ENCODE measurements at places on chromosomes 12 and 14. TPM values are rescaled to one million over a fixed set of nuclear protein-coding genes. Genes with fewer than 3 reads are reported as not detected.

Gene FAIM2
- 0.42 TPM for total RNA-seq

Gene PPFIA2
- not detected for total RNA-seq

Gene CLEC2A
- not detected for total RNA-seq

Gene ZFHX2
- 0.57 TPM for total RNA-seq

Gene SYCP3
- not detected for total RNA-seq

Gene TBX5
- not detected for total RNA-seq

Gene PPP1R1A
- total RNA-seq: not detected

Gene TPPP2
- total RNA-seq: not detected

- H3K4me3 ChIP-seq: peak overlapping the region; percentile 48
- no peaks in the 10 kb centered on the region for H3K27me3 ChIP-seq
- peaks cover 10% of the 10 kb centered on the region for H3K36me3 ChIP-seq
- H3K27ac ChIP-seq: peak overlapping the region; percentile 90
- H3K4me1 ChIP-seq: peaks cover 70% of the 10 kb centered on the region
These were observed 50.7 kb downstream of the DIP2B start for GRCh38 chr12:50555471-50555885.

DNA sequence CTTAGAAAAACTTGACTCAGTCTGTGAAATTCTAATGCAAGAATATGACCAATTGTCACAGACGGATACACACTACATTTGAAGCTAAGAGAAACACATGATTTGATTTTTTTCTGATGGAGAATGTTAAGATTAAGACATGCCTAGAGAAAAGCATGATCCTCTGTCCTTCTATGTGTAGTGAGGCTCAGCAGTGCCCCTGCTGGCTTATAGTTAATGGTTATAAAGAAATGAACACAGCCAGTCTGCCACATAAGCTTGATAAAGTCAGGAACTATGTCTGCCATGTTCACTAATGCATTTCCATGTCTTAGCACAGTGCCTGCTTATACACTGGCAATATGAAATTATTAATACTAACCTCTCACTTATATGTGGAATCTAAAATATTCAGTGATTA, 168.1 kb upstream of the DAAM1 start:
- no peaks in the 10 kb centered on the region for H3K4me1 ChIP-seq
- no peak overlapping the region for H3K4me3 ChIP-seq
- H3K27ac ChIP-seq: no peak overlapping the region
- no peaks in the 10 kb centered on the region for H3K36me3 ChIP-seq

DNA sequence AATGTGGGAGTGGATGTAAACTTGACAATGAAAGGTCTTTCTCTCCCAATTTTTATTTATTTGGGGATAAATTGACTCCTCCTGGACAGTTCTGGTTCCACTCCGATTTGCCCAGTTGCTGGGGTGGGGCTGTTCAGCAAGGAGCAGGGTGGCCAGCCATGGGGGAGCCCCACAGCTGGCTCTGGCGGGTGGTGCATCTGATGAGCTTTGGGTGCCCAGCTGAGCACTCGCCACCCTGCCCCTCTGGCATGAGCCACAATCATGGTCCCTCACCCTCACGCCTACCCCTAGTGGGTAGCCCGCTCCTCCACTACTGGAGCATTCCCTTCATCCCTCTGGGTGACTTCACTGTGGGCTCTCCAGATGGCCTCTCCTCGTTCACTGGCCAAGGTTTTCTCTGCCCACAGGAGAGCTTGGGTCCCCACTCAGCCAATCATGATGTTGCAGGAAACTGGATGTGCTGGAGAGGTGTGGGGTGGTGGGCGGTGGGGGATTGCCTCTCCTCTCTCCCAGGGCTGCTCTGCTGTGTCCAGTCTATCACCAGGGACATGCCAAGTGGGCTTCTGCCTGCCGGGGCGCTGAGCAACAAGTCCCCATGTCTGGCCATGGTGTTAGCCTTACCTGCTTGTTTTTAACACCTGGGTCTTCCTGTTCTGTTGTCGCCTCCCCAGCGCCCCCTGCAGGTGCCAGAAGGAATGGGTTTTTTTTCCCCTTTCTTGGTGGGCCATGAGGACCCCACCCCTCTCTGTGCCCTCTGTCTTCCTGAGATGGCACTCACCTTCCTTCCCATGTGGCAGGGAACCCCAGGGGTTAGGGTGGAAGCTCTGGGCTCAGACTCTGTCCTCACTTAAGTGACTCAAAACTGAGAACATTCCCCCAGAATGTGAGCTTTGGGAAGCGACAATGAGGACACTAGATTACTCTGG, 3.4 kb downstream of the CYP46A1 start:
- peak; percentile 34 for DNase-seq
- H3K4me3 ChIP-seq: no peak overlapping the region
- H3K4me1 ChIP-seq: peaks cover 4% of the 10 kb centered on the region
- H3K36me3 ChIP-seq: no peaks in the 10 kb centered on the region

DNA sequence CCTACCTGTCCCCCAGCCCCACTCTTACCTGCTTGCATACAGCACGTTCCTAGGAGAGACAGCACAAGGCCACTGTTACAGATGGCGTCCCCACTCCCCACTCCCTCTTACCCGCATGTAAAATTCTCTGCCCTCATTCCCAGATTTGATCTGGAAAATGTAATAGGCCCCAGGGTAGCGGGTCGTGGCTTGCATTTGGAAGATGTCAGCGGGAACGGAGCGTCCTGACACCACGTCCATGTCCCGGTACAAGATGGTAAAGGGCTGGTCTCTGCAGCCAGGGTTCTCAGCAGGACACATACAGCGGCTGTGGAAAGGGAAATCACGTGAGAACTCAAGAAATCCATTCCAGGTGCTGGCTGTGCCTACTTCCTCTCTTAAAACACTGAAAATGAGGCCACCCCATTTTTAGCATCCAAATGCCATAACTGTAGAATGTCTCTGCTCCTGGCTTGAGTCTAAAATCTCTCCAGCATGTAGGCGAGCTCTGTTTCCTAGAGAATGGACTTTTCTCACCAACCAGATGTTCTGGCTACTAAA, 10.1 kb upstream of the TC2N start:
- no peak overlapping the region for H3K27ac ChIP-seq
- no peak for DNase-seq
- H3K27me3 ChIP-seq: no peaks in the 10 kb centered on the region
- H3K4me1 ChIP-seq: peaks cover 68% of the 10 kb centered on the region

GRCh38 chr14:103788086-103788485, 59.3 kb downstream of the PPP1R13B start:
- no peak for DNase-seq
- H3K4me1 ChIP-seq: no peaks in the 10 kb centered on the region
- no peak overlapping the region for H3K4me3 ChIP-seq
- H3K27me3 ChIP-seq: no peaks in the 10 kb centered on the region
- no peaks in the 10 kb centered on the region for H3K36me3 ChIP-seq

DNA sequence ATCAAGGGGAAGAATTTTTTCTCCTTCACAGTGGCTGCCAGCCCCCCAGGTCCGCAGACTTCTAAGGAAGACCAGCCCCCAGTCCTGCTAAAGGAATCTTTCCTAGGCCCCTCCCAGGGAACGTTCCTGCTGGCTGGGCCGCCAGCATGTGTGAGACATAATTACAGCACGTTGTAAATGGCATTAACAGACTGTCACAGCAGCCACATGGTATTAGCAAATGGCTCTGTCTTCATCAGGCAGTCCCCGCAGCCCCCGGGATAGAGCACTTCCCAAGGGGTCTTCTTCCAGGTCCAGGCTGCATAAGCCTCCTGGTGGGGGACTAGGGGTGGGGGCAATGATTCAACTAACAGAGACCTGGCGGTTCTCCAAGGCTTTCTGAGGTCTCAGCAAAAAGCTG, 34.9 kb upstream of the FAM222A start:
- H3K27me3 ChIP-seq: peaks cover 8% of the 10 kb centered on the region
- no peak overlapping the region for H3K4me3 ChIP-seq
- no peaks in the 10 kb centered on the region for H3K36me3 ChIP-seq
- no peak for DNase-seq
- H3K27ac ChIP-seq: no peak overlapping the region

- no peak overlapping the region for H3K4me3 ChIP-seq
- H3K27me3 ChIP-seq: peaks cover 3% of the 10 kb centered on the region
- no peaks in the 10 kb centered on the region for H3K36me3 ChIP-seq
These were observed 23.7 kb upstream of the TUBA1A start for GRCh38 chr12:49212572-49212971.

- no peak for DNase-seq
- H3K36me3 ChIP-seq: no peaks in the 10 kb centered on the region
- no peak overlapping the region for H3K27ac ChIP-seq
- H3K4me1 ChIP-seq: no peaks in the 10 kb centered on the region
- H3K4me3 ChIP-seq: no peak overlapping the region
- H3K27me3 ChIP-seq: peaks cover 3% of the 10 kb centered on the region
These were observed 191.7 kb downstream of the SPTSSA start for GRCh38 chr14:34270361-34270760.

- H3K36me3 ChIP-seq: no peaks in the 10 kb centered on the region
- no peak overlapping the region for H3K27ac ChIP-seq
- H3K27me3 ChIP-seq: no peaks in the 10 kb centered on the region
- no peak overlapping the region for H3K4me3 ChIP-seq
- DNase-seq: no peak
These were observed 174.1 kb downstream of the SLC6A15 start for GRCh38 chr12:84738481-84738972.

GRCh38 chr12:121561009-121561395, 19.8 kb downstream of the KDM2B start:
- H3K27ac ChIP-seq: no peak overlapping the region
- DNase-seq: no peak
- H3K4me3 ChIP-seq: no peak overlapping the region
- no peaks in the 10 kb centered on the region for H3K36me3 ChIP-seq

DNA sequence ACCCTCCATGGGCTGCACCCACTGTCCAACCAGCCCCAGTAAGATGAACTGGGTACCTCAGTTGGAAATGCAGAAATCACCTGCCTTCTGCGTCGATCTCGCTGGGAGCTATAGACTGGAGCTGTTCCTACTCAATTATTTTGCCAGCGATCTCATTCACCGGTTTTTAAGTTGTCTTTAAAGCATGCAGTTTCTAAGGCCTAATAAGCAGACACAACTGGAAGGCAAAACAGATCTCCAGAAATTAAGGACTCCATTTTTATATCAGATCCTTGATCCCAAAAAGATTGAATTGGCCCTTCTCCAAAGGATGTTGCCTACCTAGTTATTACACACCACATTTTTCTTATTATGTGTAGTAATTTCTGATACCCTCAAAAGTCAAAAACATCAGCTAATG, 131.4 kb downstream of the KCNMB4 start:
- peaks cover 16% of the 10 kb centered on the region for H3K27me3 ChIP-seq
- no peak overlapping the region for H3K4me3 ChIP-seq
- no peak for DNase-seq
- peaks cover 2% of the 10 kb centered on the region for H3K36me3 ChIP-seq
- no peaks in the 10 kb centered on the region for H3K4me1 ChIP-seq

DNA sequence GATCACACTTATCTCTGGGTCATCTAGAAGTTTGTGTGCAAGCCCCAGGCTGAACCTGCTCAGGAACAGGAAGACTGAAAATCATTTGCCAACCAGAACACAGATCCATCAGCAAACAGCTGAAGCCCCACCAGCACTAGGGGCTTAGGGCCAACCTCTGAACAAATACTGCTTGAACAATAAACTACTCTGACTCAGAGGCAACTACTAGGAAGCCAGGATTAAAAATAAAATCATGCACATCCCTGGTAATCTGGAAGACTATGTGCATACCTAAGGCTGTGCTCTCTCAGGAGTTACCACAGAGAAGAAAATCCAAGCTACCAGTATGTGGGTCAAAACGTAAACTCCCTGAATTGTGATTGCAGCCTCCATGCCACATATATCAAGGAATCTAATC, 15.9 kb downstream of the GALNT8 start:
- no peak for DNase-seq
- H3K4me1 ChIP-seq: no peaks in the 10 kb centered on the region
- H3K4me3 ChIP-seq: no peak overlapping the region
- no peaks in the 10 kb centered on the region for H3K36me3 ChIP-seq

All from activated naive CD4-positive, alpha-beta T cell treated with anti-CD3 and anti-CD28 coated beads for 36 hours (primary cell).